ENCODE measurements at places on chromosomes 2 and 18.

GRCh38 chr2:105746177-105747080 is 1.7 kb downstream of the NCK2 start:
- peak; percentile 38 for DNase-seq

DNA sequence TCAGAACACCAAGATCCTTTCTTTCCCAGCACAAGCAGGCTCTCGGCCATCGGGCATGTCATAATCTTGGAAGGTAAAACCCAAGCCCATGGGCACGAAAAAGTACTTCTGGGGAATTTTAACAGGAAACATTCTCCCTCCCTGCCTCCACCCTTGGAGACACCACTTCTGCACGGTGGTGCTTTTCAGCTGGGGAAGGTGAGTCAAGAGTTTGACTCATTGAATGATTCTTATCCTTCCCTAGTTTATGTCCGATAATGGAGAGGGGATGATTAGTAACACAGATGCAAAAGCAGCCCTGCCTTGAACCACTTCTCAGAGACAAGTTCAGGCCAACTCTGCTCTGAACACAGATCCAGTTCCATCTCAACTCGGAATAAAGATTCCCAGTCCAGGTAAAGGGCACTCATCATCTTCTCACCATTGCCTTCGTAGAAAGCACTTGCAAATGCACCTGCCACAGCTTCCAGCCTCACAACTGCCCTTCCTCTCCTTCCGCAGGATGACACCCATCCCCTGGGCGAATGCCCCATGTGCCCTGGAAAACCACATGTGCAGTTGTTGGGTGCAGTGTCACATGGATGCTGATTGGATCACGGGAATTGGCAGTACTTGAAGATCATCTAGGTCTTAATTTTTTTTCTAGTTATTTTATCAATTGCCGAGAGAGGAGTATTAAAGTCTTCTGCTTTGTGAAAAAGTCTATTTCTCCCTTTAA is 136.2 kb downstream of the PXDN start:
- DNase-seq: no peak

GRCh38 chr2:233928594-233929351 is 11.6 kb downstream of the TRPM8 start:
- DNase-seq: peak; percentile 69

DNA sequence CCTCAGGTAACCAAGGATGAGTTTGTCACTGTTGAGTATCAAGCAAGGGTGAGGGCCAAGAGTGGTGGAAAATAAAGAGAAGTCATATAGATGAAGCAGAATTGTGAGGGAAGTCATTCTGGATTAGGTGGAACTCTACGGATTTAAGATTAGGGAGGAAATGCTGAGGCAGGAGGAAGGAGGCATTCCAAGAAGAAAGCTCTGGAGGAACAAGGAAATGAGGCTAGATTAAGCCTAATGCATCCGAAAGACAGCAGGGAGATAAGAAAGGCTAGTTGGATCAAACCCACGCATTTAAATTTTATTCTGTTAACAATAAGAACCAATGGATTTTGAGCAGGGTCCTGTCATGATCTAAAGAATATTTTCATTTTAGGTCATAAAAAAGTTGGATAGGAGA is 681.2 kb downstream of the EPHA4 start:
- no peak for DNase-seq

DNA sequence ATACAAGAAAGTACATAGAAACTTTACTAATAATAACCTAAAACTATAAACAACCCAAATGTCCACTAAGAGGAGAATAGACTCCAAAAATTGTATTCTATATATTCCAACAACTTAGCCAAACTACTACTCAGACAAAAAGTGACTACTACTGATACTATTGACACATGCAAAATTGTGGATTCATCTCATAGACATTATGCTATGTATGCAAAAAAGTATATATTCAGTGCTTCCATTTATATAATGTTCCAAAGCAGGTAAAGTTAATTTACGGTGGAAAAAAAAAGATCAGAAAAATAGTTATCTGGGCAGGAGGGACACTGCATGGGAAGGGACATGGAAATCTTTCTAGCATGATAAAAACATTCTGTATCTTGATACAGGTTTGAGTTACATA is 62.0 kb upstream of the SRD5A2 start:
- no peak for DNase-seq

DNA sequence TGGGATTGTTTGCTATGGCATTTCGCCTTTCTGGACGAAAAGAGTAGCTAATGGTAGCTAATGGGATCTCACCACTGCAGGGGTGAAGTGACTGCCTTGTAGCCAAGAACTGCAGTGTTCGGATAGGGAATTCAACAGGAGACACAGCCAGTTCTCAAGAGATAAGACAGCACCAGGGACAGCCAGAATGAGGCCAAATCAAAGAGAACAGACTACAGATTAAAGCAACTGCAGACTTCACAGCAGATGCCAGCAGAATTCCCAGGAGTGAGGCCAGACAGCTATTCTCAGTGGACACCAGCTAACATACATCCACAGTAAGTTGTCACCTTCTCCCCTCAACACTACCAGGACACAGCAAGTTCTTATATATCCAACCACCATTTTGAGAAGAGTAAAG is 124.0 kb downstream of the PLA2R1 start:
- no peak for DNase-seq

Data from NCI-H82 (cell line).